ENCODE measurements at places on chromosomes 2 and 18. TPM values are rescaled to one million over a fixed set of nuclear protein-coding genes. Genes with fewer than 3 reads are reported as not detected.

Gene CLEC4F
- polyA plus RNA-seq, result 0.08 TPM

Gene EVX2
- not detected for polyA plus RNA-seq

Gene GAD1
- not detected for polyA plus RNA-seq

Gene XDH
- polyA plus RNA-seq, result not detected

Gene RDH14
- not detected for polyA plus RNA-seq

Gene SPP2
- 0.59 TPM for polyA plus RNA-seq

Gene TEKT4
- polyA plus RNA-seq, result not detected

Gene LIMS4
- not detected for polyA plus RNA-seq

Gene DLX1
- 0.54 TPM for polyA plus RNA-seq

Gene IL1A
- polyA plus RNA-seq, result not detected

Measured in muscle of arm (tissue), 14 donors.